ENCODE measurements at places on chromosomes 11 and 22.

- peak; percentile 53 for DNase-seq
Measured at GRCh38 chr11:72222106-72222891, 2.3 kb upstream of the INPPL1 start.

- no peak for DNase-seq
Measured at GRCh38 chr11:32071811-32072210, 19.1 kb upstream of the RCN1 start.

DNA sequence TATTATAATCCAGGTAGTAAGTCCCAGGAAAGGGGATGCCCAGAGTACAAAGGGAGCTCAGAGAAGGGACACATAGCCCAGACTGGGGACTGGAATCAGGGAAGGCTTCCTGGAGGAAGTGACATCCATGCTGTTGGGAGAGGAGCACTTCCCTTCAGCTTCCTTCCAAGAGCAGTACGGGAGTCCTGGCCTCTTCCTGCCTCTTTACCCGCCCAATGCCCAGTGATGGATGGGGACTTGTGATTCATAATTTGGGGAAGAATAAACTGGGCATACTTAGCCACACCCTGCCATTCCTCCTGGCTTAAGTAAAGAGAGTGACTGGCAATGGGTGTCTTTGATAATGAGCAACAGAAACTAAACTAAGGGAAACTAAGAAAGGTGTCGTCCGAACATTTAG lies 11.5 kb downstream of the C11orf91 start:
- DNase-seq: no peak

DNA sequence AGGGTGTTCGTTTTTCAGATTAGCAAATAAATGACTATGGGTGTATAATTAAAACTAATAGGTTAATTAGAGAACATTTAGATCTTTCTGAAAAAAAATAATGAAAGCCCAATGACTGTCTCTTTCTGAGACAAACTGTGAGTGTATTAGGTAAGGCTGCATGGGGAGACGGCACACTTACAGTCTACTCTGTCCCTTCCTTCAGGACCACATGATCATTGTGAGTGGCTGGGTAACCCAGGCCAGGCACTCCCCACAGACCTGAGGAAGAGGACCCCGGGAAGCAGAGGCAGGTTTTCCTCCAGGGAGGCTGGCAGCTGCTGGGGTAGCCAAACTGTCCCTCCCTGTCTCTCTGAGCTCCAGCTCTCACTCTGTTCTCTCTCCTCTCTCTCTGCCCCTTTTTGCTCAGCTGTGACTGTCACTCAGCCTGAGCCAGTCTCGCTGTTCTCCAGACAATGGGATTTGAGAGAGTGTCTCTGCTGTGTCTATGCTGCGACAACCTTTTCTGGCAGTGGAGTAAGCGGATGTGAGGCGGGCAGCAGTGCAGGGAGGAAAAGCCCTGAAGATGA lies 83.1 kb upstream of the NCAM1 start:
- DNase-seq: no peak

DNA sequence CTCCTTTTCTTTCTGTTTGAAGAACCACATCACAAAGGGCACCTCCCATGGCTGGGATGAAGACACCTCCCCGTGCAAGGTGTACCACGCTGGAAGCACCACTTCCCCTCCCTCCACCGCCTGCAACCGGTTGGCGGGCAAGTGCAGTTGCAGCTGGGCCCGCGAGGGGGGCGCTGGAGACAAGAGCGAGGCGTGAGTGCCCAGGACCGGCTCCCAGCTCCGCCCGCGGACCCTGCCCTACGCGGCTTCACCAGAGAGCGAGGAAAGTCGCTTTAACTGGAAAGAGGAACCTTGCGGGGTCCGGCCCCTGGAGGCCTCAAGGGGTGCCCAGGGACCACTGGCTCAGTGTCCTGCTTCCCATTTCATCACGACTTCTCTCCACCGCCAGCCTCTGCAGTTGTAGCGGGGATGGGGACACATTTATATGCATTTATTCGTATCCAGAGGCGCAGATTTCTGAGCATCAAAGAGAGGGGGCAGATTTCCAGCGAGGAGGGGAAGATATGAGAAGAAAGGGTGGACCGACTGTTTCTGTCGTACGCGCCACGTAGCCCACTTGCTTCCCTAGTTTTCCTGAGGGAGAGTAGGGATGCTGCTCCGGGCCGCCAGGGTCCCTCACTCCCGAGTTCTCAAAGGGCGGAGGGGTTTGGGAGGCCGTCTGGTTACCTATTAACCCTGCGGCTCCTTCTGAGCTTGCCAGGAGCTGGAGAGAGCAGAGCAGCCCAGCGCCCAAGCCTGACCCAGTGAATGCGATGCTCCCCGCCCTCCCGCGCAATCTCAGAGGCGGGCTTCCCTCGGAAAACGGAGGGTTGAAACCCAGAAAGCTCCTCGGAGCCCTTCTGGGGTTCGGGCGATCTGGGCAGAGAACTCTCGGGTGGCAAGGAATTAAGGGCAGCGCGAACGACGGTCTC lies 3.5 kb downstream of the ESAM start:
- DNase-seq: peak; percentile 90
